ENCODE measurements at places on chromosomes 12 and 14. TPM values are rescaled to one million over a fixed set of nuclear protein-coding genes. Genes with fewer than 3 reads are reported as not detected.
A peak's percentile ranks its signal among the peaks of the same experiment; 100 is the strongest.

Gene RFC5
- 48.1 TPM for total RNA-seq

Gene DHH
- total RNA-seq: not detected

Gene IFI27
- 816 TPM for total RNA-seq

Gene OVCH1
- total RNA-seq: not detected

Gene DIO2
- total RNA-seq: not detected

Gene CMA1
- total RNA-seq: not detected

Gene TUBA1B
- 2,908 TPM for total RNA-seq

Gene MMP17
- not detected for total RNA-seq

Gene ACTN1
- total RNA-seq: 104 TPM

Gene AP4S1
- total RNA-seq: 2.4 TPM

Gene PIWIL1
- not detected for total RNA-seq

Gene ACVRL1
- not detected for total RNA-seq

Gene TRPV4
- 0.05 TPM for total RNA-seq

GRCh38 chr12:644818-645552 is 18.3 kb downstream of the NINJ2 start:
- DNase-seq: no peak

- DNase-seq: peak; percentile 63
These were observed 619 bp upstream of the NTN4 start for GRCh38 chr12:95790917-95791849.

DNA sequence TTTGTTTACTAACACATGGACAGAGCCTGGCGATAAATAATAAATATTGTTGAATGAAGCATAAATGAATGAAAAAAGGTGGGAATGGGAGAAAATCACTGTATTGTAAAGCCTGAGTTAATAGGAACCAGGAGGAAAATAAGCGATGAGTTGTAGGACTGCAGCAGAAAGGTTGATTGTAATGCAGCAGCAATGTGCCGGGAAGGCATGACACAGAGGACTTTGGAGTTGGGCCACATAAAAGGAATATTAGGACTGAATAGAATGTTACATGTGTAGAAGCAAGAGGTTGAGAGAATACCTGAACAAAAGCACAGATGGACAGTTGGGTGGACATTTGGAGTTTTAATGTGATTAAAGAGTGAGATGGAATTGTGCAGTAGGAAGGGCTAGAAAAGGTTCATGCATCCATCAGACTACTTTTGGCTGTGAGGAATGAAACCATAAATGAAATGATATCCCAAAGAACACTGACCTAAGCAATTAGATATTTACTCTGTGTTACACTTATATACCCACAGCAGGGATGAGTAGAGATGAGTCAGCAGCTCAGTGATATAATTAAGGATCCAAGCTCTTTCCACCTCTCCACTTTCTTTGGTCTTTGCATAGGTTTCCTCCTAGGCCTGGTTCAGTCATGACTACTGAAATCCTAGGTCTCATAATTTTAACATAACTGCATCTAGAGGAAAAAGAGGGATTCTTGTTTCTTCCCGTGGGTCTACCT is 55.4 kb downstream of the CCER1 start:
- no peak for DNase-seq

GRCh38 chr12:66726556-66726955 is 47.7 kb upstream of the GRIP1 start:
- DNase-seq: no peak

GRCh38 chr14:24390701-24391468 is 7.9 kb upstream of the NYNRIN start:
- DNase-seq: no peak

DNA sequence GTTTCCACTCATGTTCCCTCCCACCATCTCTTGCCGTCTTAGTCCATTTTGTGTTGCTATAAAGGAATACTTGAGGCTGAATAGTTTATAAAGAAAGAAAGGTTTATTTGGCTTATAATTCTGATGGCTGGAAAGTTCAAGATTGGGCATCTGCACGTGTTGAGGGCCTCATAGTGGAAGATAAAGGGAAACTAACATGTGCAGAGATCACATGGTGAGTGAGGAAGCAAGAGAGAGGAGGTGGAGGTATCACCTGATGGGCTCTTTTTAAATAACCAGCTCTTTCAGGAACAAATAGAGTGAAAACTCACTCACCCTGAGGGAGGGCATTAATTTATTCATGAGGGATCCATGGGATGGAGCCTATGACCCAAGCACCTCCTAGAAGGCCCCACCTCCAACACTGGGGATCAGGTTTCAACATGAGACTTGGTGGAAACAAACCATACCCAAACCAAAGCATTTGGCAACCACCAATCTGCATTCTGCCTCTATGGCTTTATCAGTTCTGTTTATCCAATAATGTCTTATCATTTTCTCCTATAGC is 29.5 kb downstream of the MYO1H start:
- DNase-seq: no peak

GRCh38 chr12:131642771-131643170 is 68.1 kb upstream of the SFSWAP start:
- DNase-seq: no peak

DNA sequence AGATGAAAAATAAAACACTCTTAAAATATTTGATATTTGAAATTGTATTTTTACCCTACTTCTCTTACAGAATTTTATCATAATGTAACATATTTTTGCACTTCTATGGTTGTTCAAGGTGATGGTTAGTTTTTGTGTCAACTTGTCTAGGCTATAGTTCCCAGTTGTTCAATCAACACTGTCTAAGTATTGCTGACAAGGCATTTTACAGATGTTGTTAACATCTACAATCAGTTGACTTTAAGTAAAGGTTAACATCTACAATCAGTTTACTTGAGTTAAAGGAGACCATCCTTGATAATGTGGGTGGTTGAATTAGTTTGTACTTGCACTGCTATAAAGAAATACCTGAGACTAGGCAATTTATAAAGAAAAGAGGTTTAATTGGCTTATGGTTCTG is 206.5 kb downstream of the AEBP2 start:
- no peak for DNase-seq

- DNase-seq: no peak
These were observed 74.4 kb downstream of the CLMN start for GRCh38 chr14:95245334-95245733.

- no peak for DNase-seq
These were observed 49.3 kb upstream of the DIO2 start for GRCh38 chr14:80260645-80261044.

DNA sequence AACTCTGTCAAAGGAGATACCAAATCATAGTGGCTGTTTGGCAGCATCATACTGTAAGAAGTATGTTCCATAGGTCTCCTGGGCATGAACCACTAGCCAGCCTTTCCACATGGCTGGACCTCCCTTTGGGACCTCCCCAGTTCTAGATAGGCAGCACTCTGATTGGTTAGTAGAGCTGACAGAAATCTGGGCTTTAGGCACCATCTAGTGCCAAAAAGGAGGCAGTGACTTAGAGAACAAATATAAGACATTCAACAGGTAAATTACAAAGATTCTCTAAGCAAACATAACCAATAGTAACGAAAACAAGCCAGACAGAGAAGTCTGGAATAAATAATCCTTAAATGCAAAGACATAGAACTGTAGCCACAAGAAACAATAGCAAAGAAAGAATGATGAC is 148.0 kb upstream of the PDE3A start:
- peak; percentile 37 for DNase-seq

- DNase-seq: peak; percentile 20
These were observed 72.3 kb downstream of the ANO2 start for GRCh38 chr12:5872745-5873144.

GRCh38 chr12:43973993-43974392 is 138.1 kb downstream of the TMEM117 start:
- DNase-seq: no peak

DNA sequence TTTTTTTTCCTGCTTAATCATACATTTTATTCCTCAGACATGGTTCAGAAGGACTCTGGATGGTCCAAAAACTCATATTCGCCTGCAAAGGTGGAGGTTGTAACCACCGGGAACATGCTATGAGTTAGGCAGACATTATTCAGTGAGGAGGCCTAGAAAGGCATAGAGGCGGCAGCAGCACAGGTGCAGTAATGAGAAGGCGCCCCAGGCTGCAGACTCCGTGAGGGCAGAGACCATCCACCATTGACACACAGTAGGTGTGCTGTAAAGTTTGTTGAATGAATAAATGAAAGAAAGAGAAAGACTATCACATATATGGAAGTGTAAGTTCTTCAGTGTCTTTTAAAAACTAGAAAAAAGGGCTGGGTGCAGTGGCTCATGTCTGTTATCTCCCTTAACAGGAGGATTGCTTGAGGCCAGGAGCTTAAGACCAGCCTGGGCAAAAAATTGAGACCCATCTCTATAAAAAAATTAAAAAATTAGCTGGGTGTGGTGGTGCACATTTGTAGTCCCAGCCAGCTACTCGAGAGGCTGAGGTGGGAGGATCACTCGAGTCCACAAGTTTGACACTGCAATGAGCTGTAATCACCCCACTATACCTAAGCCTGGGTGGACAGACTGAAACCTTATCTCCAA is 34.5 kb upstream of the PTGR2 start:
- DNase-seq: no peak

- no peak for DNase-seq
These were observed 51.0 kb downstream of the SPTLC2 start for GRCh38 chr14:77565289-77565993.

GRCh38 chr14:68584786-68585185 is 208.1 kb downstream of the ZFP36L1 start:
- DNase-seq: no peak

DNA sequence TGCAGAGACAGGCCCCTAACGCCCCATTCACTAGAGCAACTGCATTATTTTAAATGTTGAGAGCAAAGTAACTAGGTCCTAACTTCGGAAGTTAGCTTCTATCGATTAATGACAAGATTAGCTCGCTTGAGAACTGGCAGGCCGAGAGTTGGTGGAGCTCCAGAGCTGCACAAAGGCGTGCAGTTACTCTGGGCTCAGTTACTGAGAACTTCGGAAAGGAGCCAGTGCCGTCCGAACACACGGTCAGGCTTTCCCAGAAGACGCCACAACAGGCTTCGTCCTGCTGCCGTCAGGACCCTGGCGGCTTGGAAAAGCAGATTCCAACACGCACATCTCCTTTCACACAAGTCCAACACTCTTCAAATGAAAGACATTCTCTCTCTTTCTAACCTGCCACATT is 45.4 kb upstream of the TESC start:
- no peak for DNase-seq

DNA sequence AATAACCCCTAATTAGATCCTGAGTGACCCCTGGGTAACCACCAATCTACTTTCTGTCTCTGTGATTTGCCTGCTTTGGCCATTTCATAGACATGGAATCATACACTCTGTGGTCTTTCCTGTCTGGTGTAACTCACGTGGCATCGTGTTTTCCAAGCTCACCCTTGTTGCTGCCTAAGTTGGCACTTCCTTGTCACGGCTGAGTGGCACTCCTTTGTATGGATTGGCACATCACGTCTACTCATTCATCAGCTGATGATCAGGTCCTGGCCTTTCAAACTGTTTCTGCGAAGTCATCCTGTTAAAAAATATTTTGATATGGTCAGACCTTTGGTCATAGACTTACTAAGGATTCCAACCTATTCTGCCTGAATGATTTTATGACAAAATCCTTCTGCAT is 87.7 kb downstream of the GLT1D1 start:
- DNase-seq: no peak

GRCh38 chr12:53061404-53062010 is 11.6 kb downstream of the TNS2 start:
- DNase-seq: peak; percentile 98

DNA sequence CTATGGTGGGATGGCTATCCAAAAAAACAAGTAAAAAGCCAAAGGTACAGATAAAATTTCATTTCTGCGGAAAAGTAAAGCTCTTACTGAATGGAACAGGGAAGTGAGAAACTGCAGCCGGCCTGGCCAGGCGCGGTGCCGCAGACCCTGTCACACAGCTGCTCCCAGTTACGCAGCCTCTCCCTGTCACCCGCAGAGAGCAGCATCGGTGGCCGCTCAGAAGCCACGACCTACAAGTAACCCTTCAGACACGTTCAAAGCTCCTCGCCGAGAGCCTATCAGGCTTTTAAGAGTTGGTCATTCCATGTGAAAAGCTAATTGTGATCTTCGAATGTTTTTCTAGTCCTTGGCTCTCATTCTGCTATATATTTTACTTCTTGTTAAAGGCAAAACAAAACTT is 11.0 kb upstream of the ANKLE2 start:
- no peak for DNase-seq

GRCh38 chr12:64665514-64665913 is 55.2 kb downstream of the RASSF3 start:
- DNase-seq: peak; percentile 80

All from HT-29 (cell line).